ENCODE measurements at places on chromosomes 1 and 21.
A peak's percentile ranks its signal among the peaks of the same experiment; 100 is the strongest.

GRCh38 chr1:57019236-57019839, 53.5 kb upstream of the C8B start:
- H3K36me3 ChIP-seq, result no peaks in the 10 kb centered on the region
- H3K4me1 ChIP-seq, result no peaks in the 10 kb centered on the region
- H3K27ac ChIP-seq, result no peak overlapping the region
- H3K4me3 ChIP-seq, result no peak overlapping the region
- no peak for DNase-seq
- no peaks in the 10 kb centered on the region for H3K27me3 ChIP-seq

DNA sequence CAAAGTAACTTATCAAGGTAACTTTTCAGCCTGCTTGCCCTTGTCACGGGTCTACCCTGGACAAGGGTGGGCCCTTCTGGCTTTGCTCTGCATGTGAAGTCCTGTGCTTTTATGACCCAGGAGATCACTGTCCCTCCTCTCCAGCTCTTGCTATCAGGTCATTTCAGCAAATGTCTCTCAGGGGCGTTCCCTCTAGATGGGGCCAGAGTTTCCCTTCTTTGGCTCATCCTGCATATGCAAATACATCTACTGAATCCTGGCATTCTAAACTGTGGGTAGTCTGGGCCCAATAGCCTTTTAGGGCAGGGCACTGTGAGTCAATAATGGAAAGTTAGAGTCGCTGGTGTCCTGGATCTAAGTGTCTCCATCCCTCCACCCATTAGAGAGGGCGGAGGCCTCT, 366.9 kb upstream of the USP24 start:
- H3K4me1 ChIP-seq, result no peaks in the 10 kb centered on the region
- no peak overlapping the region for H3K27ac ChIP-seq
- no peak overlapping the region for H3K4me3 ChIP-seq
- DNase-seq, result no peak
- no peaks in the 10 kb centered on the region for H3K36me3 ChIP-seq

- no peak for DNase-seq
- H3K36me3 ChIP-seq, result no peaks in the 10 kb centered on the region
- no peaks in the 10 kb centered on the region for H3K27me3 ChIP-seq
- H3K4me1 ChIP-seq, result no peaks in the 10 kb centered on the region
- H3K4me3 ChIP-seq, result no peak overlapping the region
Observed at GRCh38 chr21:40696246-40696645, 150.7 kb downstream of the DSCAM start.

- peak; percentile 86 for DNase-seq
- peaks cover 66% of the 10 kb centered on the region for H3K36me3 ChIP-seq
- peaks cover 70% of the 10 kb centered on the region for H3K4me1 ChIP-seq
- peak overlapping the region; percentile 59 for H3K4me3 ChIP-seq
- peak overlapping the region; percentile 93 for H3K27ac ChIP-seq
Observed at GRCh38 chr1:25642574-25643108, 26.1 kb downstream of the MAN1C1 start.

DNA sequence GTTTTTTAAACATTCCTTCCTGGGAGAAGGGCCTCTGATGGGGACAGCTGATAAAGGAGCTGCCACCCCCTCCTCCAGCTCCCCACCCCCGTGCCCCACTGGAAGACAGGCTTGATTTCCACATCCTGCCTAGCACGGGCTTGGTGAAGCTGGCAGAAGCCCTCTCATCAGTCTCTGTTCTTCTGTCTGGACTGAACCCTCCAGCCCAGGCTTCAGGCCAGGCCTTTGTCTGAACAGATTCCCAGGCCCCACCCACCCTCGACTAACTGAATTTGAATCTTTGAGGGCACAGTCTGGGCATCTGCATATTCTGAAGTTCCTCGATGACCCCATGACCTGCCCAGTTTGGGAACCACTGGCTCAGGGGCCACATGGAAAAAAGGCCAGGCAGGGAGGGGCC, 75.3 kb downstream of the CD58 start:
- H3K4me1 ChIP-seq, result peaks cover 29% of the 10 kb centered on the region
- peaks cover 3% of the 10 kb centered on the region for H3K27me3 ChIP-seq
- H3K36me3 ChIP-seq, result no peaks in the 10 kb centered on the region
- H3K27ac ChIP-seq, result no peak overlapping the region
- H3K4me3 ChIP-seq, result no peak overlapping the region
- DNase-seq, result no peak

DNA sequence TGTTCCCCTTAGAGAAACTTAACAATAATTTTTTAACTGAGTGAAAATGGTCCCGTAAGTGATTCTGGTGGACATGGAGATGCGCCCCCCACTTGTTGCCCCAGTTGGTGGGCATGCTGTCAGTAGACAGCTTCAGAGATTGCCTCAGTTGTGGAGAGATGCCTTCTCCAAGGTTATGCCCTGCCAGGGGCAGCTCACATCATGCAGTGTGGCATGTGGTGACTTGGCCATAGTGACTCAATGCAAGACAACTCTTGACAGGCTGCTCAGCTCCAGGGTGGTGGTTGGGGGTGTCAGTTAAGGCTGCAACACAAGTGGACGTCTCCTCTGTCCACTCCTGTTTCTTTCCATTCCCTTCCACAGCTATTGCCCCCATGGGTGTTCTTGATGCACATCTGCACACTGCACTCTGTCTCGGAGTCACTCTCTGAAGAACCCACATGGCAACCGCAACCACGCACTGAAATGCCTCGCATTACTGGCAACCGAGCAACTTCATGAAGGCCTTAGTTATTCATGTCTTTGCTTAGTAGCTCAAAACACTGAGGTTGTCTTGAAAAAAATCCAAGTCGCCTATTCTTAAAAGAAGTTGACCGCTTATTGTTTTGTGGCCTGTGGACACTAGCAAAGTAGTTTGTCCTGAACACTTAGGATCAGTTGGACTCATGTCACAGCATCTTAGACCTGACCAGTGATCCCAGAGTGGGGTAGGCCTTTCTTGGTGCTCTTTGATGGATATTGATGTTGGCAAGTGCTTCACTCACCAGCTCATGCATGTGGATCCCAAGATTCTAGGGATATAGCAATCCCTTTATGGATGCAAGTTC, 54.8 kb upstream of the USP1 start:
- H3K4me3 ChIP-seq, result no peak overlapping the region
- DNase-seq, result no peak
- H3K36me3 ChIP-seq, result no peaks in the 10 kb centered on the region
- H3K27ac ChIP-seq, result no peak overlapping the region

GRCh38 chr1:13898406-13898805, 198.4 kb downstream of the PRDM2 start:
- H3K4me3 ChIP-seq, result no peak overlapping the region
- no peak overlapping the region for H3K27ac ChIP-seq
- H3K36me3 ChIP-seq, result no peaks in the 10 kb centered on the region
- H3K27me3 ChIP-seq, result peaks cover 27% of the 10 kb centered on the region

DNA sequence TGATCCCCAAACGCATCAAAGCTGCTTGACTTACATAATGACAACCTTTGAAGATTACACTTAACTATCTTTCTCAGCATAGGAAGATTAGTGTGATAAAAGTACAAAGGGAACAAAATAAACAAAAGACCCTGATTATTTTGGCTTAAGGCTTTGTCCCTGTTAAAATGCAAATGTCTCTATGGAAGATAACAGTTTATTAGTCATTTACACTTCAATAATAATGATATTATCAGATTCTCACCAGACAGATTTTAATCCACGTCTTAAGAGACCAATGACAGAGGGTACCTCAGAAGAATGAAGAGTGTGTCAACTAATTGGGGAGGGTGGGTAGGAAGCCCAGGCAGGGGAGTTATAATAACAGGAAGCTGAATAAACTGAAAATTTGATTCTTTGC, 510.4 kb upstream of the PTBP2 start:
- H3K4me1 ChIP-seq, result no peaks in the 10 kb centered on the region
- no peak for DNase-seq
- H3K27me3 ChIP-seq, result no peaks in the 10 kb centered on the region

GRCh38 chr1:153956997-153957715, 1.3 kb downstream of the CRTC2 start:
- H3K27me3 ChIP-seq, result no peaks in the 10 kb centered on the region
- no peak for DNase-seq
- H3K27ac ChIP-seq, result peak overlapping the region; percentile 96
- peaks cover 64% of the 10 kb centered on the region for H3K4me1 ChIP-seq
- H3K4me3 ChIP-seq, result peak overlapping the region; percentile 98
- H3K36me3 ChIP-seq, result peaks cover 40% of the 10 kb centered on the region

- H3K4me3 ChIP-seq, result peak overlapping the region; percentile 2
- peaks cover 32% of the 10 kb centered on the region for H3K4me1 ChIP-seq
- DNase-seq, result no peak
- H3K27ac ChIP-seq, result no peak overlapping the region
Observed at GRCh38 chr1:77279929-77280328, 1.9 kb upstream of the AK5 start.

GRCh38 chr1:240001177-240001740, 90.4 kb upstream of the FMN2 start:
- peaks cover 2% of the 10 kb centered on the region for H3K36me3 ChIP-seq
- H3K27me3 ChIP-seq, result peaks cover 29% of the 10 kb centered on the region
- no peak overlapping the region for H3K27ac ChIP-seq
- peaks cover 2% of the 10 kb centered on the region for H3K4me1 ChIP-seq
- no peak overlapping the region for H3K4me3 ChIP-seq

GRCh38 chr21:42469272-42469671, 26.8 kb downstream of the RSPH1 start:
- H3K36me3 ChIP-seq, result peaks cover 1% of the 10 kb centered on the region
- H3K4me3 ChIP-seq, result no peak overlapping the region
- H3K27ac ChIP-seq, result no peak overlapping the region
- H3K27me3 ChIP-seq, result peaks cover 55% of the 10 kb centered on the region
- DNase-seq, result no peak
- peaks cover 25% of the 10 kb centered on the region for H3K4me1 ChIP-seq

DNA sequence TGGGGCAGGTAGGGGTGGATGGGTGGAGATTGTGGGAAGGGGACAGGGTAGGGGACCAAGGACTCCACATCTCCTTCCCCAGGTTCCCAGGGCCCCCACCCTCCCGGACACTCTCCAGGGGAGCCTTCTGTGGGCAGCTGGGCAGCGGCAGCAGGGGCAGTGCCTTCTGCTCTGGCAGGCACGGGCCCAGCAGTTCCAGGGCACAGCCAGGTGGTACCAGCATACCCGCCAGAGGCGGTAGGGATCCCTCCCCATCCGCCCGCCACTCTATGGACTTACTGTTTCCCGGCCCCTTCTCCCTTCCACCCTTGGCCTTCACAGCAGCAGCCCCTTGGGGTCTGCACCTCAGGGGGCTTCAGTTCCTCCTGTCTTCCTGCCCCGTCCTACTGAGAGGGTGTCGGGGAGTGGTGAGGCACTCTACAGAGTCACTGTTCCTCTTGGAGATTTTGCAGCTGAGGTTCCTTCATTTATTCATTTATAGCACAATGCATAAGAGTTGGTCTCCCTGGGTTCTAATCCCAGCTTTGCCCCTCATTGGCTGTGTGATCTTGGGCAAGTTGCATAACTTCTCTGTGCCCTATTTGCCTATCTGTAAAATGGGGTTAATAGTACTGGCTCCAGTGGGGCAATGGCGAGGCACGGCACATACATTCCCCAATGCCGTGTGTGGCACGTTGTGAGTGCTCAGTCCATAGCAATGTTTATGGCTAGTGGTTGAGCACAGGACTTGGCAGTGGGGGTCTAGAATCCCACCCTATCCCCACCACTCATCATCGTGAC, 17.0 kb downstream of the C1orf167 start:
- H3K27ac ChIP-seq, result no peak overlapping the region
- no peaks in the 10 kb centered on the region for H3K36me3 ChIP-seq
- no peak overlapping the region for H3K4me3 ChIP-seq
- peaks cover 22% of the 10 kb centered on the region for H3K27me3 ChIP-seq
- no peaks in the 10 kb centered on the region for H3K4me1 ChIP-seq

DNA sequence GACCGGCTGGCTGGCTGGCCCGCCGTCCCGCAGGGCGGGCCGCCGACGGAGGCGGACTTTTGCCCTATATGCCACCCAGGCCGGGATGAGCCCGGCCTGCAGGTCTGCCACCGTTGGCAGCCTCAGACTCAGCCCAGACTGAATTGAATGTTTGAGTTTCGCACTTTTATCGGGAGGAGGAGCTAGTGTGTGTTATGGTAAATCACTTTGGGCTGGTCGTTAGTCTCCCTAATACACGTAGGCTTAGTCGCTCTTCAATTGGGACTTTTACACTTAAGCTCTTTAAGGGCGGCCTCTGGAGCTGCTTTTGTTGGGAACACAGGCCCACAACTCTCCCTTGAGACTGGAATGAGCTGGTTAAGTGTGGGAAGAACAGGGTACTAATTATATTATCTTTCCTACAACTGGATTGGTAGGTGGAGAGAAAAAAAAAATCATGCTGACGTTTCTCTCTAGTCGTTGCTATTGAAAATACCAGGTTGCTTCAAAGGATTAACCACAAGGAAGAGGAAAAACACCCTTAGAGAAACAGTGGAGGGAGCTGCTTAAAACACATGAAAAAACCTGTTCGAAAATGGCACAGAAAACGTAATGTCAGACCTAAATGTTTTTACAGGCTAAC, 1.4 kb upstream of the IRF2BP2 start:
- peaks cover 44% of the 10 kb centered on the region for H3K4me1 ChIP-seq
- H3K36me3 ChIP-seq, result peaks cover 19% of the 10 kb centered on the region
- H3K27me3 ChIP-seq, result no peaks in the 10 kb centered on the region
- DNase-seq, result no peak

DNA sequence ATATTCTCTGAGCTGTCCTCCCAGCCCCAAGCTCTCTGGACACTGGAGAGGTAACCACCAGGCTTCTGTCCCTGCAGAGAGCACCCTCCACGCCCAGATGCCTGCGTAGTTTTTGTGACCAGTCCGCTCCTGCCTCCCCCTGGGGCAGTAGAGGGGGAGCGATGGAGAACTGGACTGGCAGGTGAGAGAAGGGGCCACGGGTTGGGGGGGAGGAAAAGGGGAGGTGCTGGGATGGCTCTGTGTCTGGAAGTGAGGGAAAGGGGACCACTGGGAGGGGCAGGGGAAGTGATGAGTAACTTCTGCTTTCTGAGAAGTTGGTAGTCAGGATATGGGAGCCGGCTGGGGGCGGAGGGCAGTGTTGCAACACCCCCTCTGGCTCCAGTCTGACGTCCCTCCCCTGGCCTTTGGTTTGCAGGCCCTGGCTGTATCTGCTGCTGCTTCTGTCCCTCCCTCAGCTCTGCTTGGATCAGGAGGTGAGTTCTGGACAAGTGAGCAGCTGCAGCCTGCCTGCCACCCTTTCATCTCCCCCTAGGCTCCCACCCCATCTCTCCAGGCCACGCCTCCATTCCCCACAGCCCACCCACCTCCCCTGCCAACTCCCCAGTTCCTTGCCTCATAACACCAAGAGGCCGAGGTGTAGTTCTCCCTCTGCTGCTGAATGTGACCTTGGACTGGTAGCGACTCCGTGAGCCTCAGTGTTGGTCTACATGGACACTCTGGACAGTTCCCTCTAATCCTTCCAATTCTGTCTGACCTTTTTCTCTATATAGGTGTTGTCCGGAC, 3.1 kb downstream of the ADAMTSL4 start:
- H3K27ac ChIP-seq, result no peak overlapping the region
- H3K4me3 ChIP-seq, result no peak overlapping the region
- H3K4me1 ChIP-seq, result peaks cover 35% of the 10 kb centered on the region
- DNase-seq, result peak; percentile 48
- peaks cover 50% of the 10 kb centered on the region for H3K27me3 ChIP-seq
- H3K36me3 ChIP-seq, result no peaks in the 10 kb centered on the region

GRCh38 chr1:16153096-16153998, 2.5 kb downstream of the EPHA2 start:
- DNase-seq, result no peak
- H3K36me3 ChIP-seq, result no peaks in the 10 kb centered on the region
- peaks cover 47% of the 10 kb centered on the region for H3K4me1 ChIP-seq
- peaks cover 80% of the 10 kb centered on the region for H3K27me3 ChIP-seq

GRCh38 chr1:244294599-244295224, 157.0 kb downstream of the ADSS2 start:
- no peak overlapping the region for H3K27ac ChIP-seq
- H3K4me1 ChIP-seq, result peaks cover 23% of the 10 kb centered on the region
- H3K27me3 ChIP-seq, result peaks cover 16% of the 10 kb centered on the region
- no peak overlapping the region for H3K4me3 ChIP-seq

- no peak overlapping the region for H3K27ac ChIP-seq
- H3K4me3 ChIP-seq, result no peak overlapping the region
- H3K27me3 ChIP-seq, result no peaks in the 10 kb centered on the region
- peaks cover 13% of the 10 kb centered on the region for H3K4me1 ChIP-seq
- DNase-seq, result no peak
- peaks cover 5% of the 10 kb centered on the region for H3K36me3 ChIP-seq
Observed at GRCh38 chr1:50930965-50931737, 28.9 kb downstream of the FAF1 start.
